Fibroblast of skin of back (primary cell): ENCODE measurements at places on chromosomes 7 and 10.

DNA sequence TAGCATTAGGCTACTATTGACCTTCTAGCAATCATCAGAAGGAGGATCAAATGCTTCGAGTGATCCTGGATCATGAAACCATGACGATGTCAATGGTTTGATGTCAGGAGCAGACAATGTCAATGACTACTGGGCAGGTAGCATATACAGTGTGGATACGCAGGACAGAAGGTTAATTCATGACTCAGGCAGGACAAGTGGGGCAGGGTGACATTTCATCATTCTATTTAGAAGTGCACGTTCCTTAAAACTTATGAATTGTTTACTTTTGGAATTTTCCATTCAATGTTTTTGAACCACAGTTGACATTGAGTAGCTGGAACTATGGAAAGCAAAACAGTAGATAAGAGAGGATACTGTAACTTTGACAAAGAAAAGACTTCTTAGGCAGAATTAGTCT is 140.8 kb downstream of the TSPAN12 start:
- DNase-seq = no peak

DNA sequence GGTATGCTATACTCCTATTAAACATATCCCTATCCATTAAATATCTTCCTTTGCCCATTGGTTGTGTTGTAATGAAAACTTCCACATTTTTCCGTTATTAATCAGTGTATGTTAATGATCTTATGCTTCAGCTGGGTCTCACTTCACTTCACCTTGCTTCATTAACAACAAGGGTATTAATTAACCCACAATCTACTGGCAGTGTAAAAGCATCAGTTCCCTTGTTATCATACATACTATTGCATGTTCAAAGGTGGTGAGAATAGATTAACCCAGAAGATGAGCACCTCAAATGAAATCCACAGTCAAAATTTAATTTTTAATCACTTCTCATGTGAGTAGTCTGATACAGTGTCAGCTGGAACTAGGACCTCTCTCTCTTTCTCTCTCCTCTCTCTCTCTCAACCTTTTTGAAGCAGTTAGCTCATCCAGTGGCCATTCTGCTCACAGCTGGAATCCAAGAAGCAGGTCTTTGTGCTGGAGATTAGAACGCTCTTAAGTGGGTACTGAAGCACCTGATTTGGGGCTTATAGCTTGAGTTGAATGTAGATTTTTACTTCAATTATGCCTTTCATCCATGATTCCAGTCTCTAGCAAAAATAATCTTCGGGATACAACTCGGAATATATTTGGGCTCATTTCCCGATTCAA is 172.3 kb downstream of the RAPGEF5 start:
- DNase-seq = no peak

DNA sequence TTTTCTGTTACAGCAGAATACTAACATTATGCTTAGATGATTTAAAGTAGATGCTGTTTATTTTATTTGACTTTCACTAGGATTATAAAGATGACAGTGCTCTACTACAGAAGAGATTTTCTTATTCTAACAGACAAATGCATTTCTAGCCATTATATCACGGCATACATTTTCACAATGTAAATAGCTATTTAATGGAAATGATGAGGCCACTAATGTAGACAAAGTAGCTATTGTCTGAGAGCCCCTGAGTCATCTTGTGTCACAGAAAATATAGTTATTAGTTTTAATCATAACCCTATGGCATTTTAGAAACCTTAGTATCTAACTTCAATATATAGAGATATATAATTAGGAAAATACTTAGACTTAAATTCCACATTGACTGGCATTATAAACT is 158.0 kb upstream of the AHR start:
- DNase-seq = peak; percentile 20

- peak; percentile 22 for DNase-seq
These were observed 1088.0 kb downstream of the SORCS1 start for GRCh38 chr10:106076496-106076895.

DNA sequence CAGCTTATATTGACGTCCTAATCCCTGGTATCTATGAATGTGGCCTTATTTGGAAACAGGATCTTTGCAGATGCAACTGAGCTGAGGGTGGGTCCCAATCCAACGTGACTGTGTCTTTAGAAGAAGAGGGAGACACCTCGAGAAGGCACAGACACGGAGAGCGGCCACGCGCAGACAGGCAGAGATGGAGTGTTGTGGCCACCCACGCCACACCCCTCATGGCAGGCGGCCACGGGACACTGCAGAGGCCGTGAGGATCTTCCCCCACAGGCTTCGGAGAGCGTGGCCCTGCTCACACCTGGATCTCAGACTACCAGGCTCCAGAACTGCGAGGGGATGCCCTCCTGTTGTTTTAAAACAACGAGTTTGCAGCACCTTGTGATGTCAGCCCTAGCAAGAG is 244.9 kb downstream of the DNAJB6 start:
- no peak for DNase-seq

- DNase-seq = no peak
These were observed 10.8 kb upstream of the GPNMB start for GRCh38 chr7:23235813-23236221.

DNA sequence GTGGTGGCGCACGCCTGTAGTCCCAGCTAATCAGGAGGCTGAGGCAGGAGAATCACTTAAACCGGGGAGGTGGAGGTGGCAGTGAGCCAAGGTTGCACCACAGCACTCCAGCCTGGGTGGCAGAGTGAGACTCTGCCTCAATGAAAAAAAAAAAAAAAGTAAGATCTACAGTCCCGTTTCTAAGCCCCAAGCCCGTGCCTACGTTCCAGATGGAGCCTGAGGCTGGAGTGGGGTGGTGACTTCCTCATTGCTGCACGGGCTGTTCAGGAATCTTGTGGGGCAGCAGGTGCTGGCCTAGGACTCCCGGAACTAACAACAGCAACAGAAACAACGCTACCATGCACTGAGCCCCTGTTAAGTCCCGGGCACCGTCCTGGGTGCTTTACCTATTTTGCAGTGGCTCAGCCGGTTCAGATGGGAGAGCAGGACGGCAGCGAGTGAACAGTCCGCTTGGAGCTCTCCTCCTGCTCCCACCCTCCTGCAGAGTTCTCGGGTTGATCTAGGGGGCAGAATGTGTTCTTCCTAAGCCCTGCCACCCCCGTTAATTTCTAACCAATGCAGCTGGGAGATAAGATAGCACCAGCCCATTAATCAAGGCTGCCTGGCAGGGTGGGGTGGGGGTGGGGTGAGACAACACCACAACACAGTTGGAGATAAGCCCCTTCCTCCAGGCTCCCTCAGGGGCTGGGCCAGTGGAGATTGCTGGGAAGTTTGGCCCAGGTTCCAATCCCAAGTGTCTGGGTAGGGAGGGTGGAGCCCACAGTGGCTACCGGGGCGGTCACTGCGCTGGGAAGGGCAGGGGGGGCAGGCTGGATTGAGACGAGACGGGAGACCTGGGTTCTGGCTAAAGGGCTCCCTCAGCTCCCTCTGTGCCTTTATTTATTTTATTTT is 17.0 kb upstream of the SFRP5 start:
- no peak for DNase-seq

DNA sequence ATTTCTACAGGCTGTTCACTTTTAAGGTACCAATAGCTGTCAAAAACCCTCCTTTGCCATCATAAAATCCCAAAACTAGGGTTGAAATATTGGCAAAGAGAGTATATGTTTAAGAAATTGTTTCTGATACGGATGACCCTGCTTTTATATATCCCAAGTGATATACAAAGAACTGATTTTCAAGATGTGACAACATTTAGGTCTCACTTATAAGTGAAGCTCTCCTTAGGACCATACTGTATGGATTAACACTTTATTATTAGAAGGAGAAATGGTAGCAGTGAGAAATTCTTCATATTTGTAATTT is 11.0 kb upstream of the CRPPA start:
- no peak for DNase-seq

- DNase-seq = peak; percentile 58
These were observed 102.8 kb upstream of the ZNF438 start for GRCh38 chr10:31134311-31134952.

GRCh38 chr7:5422396-5423305 is 983 bp downstream of the TNRC18 start:
- no peak for DNase-seq

DNA sequence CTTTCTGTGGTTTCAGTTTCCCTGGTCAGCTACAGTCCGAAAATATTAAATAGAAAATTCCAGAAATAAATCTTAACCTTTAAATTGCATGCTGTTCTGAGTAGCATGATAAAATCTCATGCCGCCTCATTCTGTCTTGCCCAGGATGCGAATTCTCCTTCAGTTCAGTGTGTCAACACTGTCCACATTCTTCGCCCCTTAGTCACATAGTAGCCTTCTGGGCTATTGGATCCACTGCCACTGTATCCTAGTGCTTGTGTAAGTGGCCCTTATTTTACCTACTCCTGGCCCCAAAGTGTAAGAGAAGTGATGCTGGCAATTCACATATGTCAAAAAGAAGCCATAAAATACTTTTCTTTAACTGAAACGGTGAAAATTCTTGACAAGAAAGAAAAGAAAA is 129.6 kb downstream of the ZWINT start:
- DNase-seq = no peak

DNA sequence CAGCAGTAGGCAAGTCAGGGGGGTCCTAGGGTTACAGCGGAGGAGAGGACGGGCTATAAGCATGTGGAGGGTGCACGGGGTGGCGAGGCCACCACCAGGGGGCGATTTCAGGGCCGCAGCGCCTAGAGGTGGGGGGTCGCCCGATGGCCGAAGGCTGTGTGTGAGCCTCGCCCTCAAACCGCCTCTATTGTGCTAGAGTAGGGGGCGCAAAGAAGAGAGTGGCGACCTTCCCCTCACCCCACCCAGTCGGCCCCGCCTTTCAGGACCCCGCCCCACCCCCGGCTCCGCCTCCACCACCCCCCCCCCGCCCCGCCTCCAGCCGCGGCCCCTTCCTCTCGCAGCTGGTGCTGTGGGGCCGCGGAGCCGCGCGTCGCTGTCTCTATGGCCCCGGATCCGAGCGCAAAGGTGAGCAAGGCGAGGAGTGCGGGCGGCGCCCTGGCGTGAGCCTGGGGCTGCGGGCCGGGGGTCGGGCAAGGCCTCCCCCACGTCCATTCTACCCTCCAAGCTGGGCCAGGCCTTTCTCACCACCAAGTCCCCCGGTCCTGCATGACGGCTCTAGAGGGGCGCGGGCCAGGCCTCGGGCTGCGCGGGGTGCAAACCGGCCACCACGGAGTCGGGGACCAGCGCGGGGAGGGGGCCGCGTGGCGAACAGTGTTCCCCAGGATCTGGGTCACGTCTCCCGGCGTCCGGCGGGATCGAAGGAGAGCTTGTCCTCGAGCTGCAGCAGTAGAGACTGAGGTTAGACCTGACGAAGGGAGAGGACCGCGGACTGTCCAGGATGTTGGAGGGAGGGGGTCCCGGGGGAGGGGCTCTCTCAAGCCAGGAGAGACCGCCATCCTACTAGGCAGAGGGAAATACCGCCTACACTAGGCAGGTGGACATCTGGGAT is at the start of gene SEMA4G:
SEMA4G (plus strand) TSS at position 318 of the 889 bp plus-strand sequence. CDS start 3,409 bp downstream, outside the sequence.
- peak; percentile 21 for DNase-seq

DNA sequence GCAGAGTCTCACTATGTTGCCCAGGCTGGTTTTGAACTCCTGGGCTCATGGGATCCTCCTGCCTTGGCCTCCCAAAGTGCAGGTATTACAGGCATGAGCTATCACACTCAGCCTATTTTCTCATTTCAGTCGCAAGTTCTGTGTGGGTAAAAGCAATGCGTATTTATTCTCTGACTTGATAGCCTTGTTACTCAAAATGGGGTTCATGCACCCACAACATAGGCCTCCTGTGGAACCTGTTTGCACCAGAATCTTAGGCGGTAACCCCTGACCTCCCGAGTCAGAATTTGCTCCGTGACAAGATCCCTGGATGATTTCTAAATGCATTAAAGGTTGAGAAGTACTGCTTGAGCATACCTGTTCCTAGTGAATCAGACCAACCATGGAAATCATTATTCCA is 7.3 kb downstream of the IL2RA start:
- DNase-seq = no peak

DNA sequence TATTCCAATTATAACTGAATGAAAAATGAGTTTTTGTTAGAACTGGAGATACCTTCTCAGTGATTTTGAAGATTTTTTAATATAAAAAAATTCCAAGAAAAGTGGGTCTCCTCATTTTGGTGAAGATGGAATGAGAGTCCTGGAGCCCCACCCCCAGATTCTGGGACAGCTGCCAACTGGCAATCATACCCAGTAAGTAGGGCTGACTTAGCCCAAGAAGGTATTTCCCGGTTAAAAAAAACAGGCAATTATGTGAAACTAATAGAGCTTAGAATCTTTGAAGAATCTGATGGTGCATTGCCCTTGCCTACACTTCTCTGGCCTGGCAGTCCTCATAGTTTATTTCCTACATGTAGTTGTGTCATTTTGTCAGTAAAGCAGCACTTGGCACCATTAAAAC is 52.8 kb upstream of the VWDE start:
- DNase-seq = peak; percentile 12

DNA sequence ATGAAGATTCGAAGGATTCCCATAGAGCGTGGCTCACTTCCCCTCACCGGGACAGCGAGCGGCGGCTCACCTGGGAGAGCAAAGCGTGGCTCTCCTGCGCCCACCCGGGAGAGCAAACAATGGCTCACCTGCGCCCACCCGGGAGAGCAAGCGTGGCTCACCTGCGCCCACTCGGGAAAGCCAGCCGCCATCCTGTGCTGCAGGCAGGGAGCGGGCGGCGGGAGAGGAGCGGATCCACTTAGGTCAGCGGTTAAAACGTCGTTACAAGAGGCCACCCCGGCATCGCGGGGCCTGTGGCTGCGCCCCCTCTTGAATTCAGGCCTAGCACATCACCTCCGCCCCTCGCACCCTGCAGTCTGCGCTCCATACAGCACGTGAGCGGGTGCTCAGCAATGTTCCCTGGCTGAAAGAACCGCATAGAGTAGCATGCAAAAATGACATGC is 461 bp upstream of the FIGNL1 start:
- DNase-seq = no peak

GRCh38 chr7:98970016-98970615 is 91.8 kb downstream of the TRRAP start:
- DNase-seq = no peak

GRCh38 chr10:47019155-47020145 is 108.2 kb downstream of the PTPN20 start:
- no peak for DNase-seq

- no peak for DNase-seq
These were observed 10.6 kb downstream of the LRIT2 start for GRCh38 chr10:84214612-84215235.

DNA sequence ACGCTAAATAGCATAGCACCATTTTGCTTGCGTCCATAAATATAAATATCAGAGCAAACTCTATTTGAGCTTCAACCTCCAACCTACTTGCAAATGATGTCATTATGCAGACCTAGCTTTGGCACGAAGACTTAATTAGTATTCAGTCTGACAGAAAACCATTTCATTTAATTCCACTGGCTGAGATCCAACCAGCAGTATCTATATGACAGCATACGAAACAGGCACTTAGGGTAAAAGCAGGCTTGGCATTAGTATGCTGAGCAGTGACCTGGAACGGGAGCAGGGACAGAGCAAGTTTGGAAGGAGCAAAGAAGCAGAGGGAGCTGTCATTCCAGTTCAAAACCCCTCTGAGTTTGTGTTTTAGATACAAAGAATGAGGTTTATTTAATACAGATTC is 312.5 kb upstream of the CHRM2 start:
- DNase-seq = no peak

- no peak for DNase-seq
These were observed 36.6 kb downstream of the PRKCQ start for GRCh38 chr10:6543431-6544005.
